ENCODE measurements at places on chromosomes 5 and 9.

GRCh38 chr9:116877072-116877471, 190.0 kb downstream of the TRIM32 start:
- no peak for DNase-seq

- no peak for DNase-seq
Observed at GRCh38 chr9:32454280-32454679, 69.8 kb downstream of the ACO1 start.

- DNase-seq, result no peak
Observed at GRCh38 chr9:19270421-19270949, 40.0 kb downstream of the DENND4C start.

- no peak for DNase-seq
Observed at GRCh38 chr5:149363358-149363757, 5.5 kb downstream of the PCYOX1L start.

DNA sequence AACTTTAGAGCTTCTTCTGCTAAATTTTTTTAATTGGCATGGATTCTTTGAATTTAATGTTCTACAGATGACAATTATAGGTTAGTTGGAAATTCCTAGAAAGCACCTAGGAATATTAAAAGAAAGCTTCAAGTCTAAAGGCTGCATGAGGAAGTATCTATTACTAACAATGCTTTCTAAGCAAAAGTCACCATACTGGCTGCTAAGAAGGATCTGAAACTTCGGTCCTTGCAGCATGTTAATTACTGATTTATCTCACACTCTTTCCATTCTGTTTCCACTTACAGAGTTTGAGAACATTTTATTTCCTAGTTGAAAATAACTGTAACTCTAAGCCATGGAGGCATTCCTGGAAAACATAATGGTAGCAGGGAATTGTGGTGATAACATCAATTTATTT, 8.4 kb downstream of the SEMA6A start:
- DNase-seq, result no peak

DNA sequence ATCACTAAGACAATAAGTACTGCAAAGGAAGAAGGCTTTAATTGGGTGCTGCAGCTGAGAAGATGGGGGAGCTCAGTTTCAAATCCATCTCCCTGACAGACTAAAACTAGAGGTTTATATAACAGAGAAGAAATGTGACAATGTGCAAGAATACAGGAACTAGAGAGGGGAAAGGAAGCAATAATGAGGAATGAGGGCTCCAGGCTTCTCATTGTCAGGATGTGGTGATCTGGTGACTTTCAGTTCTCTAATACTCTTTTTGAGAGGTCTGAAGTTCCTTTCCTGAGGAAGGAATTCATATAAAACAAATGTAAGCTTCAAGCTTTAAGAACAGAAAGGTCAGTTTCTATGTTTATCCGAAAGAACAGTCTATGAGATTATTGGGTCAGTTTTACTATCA, 42.5 kb upstream of the SPATA31E1 start:
- DNase-seq, result peak; percentile 6
